ENCODE measurements at places on chromosomes 12 and 14. TPM values are rescaled to one million over a fixed set of nuclear protein-coding genes. Genes with fewer than 3 reads are reported as not detected.

DNA sequence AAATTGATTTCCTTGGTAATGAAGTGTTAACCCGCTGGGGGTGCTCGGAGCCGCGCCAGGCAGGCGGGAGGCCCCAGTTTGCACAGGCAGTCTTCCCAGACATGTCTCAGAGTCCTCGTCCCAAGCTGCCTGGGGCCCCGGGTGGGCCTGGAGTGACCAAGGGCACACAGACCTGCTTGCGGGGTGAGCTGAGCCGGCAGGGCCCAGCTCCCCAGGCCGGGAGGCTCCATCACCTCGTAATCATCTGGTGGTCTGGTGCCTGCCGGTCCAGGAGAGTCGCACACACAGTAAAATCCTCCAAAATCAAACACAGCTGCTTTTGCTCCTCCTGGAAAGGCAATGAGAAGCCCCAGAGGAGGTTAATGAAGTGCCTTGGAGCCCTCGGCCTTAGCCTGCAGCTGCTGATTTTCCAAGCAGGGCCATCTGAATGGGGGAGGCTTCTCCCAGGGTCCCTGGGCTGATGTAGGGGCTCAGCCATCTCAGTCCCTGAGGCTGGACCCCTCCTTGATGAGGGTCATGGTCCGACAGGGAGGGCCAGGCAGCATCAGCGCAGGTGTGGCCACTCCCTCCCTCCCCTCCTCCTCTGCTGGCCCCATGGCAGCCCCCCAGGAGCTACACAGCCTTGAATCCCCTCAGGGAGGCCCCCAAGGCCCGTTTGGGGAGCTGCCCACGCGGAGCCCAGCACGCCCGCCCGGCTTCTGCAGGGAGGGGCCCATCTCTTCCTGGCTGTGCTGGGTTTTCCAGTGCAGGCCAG is 39.4 kb upstream of the FBRSL1 start:
- no peak for DNase-seq

DNA sequence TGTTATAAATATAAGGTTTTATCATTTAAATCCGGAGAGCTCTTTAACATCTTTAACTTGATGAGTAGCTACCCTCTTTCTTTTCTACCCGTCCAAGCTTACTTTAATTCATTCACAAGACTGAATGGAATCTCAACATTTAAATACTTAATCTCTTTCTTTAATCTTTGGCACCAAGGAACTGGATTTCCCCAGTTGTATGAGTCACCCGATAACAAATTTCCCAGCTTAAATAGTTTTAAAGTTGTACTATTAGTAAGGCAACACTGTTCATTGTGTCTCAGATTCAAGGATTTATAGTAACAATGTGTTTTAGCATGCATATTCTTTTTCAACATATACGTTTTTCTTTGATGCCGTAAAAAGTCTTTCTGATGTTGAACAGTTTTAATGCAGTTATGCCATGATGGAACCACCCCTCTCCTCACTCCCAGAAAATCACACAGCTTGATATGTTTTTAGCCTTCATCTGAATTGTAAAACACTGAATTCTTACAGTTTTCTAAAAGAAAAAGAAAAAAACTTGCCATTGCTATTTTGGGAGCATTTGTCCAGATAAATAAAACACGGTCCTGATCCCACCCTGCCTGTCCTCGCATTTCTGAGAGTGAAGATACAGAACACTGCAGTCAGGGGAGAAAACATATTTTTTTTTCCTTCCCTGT is 16.0 kb upstream of the LRP6 start:
- DNase-seq, result no peak

- peak; percentile 96 for DNase-seq
These were observed at the start of gene ALG10 for GRCh38 chr12:34022079-34022830. TSS of gene ALG10 (plus strand) at chr12:34022496. CDS start at chr12:34022600, 104 bp downstream.

KRT71 gene
- not detected for total RNA-seq

UNC79 gene
- not detected for total RNA-seq

DNA sequence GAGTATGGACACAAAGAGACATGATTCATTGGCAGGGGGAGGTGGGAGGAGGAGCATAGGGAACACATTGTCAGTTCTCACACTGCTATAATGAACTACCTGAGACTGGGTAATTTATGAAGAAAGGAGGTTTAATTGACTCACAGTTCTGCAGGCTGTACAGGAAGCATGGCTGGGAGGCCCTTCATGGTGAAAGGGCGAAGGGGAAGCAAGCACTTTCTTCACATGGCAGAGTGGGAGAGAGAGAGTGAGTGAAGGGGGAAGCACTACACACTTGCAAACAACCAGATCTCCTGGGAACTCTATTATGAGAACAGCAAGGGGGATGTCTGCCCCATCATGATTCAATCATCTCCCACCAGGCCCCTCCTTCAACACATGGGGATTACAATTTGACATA is 391.8 kb downstream of the BMP4 start:
- no peak for DNase-seq

DNA sequence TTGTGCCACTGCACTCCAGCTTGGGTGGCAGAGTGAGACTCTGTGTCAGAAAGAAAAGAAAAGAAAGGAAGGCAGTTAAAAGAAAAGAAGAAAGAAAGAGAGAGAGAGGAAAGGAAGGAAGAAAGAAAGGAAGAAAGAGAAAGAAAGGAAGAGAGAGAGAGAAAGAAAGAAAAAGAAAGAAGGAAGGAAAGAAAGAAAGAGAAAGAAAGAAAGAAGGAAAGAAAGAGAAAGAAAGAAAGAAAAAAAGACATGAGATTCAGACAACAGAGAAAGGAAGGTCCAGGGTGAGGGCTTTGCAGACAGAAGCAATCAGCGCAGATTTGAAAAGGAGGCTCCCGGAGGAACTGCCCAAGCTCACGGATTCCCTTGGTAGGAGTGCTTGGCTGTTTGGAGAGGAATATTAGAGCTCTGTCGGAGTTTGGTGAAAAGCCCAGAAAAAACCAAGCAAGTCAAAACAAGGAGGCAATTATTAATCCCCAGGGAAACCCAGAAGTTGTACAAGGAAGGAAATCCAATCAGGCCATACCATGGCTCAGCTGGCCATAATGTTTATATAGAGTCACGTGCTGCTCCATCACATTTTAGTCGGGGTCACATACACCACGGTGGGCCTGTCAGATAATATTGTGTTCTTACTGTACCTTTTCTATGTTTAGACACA is 11.6 kb upstream of the CCDC85C start:
- DNase-seq, result no peak

Data from Calu3 (cell line).